Foreskin keratinocyte (primary cell): ENCODE measurements at places on chromosomes 13 and 19. TPM values are rescaled to one million over a fixed set of nuclear protein-coding genes. Genes with fewer than 3 reads are reported as not detected.

MTRF1 gene
- 11.1 and 11.5 TPM in 2 replicates for total RNA-seq

EFNA2 gene
- total RNA-seq = not detected in 2 replicates

KLK15 gene
- total RNA-seq = not detected in 2 replicates

IZUMO2 gene
- total RNA-seq = not detected in 2 replicates

SMIM7 gene
- 58.2 and 61.8 TPM in 2 replicates for total RNA-seq

MCEMP1 gene
- not detected in 2 replicates for total RNA-seq

CTXN1 gene
- 1.5 and 1.7 TPM in 2 replicates for total RNA-seq

GTPBP3 gene
- 14.9 and 18.7 TPM in 2 replicates for total RNA-seq

INSL3 gene
- total RNA-seq = 0.14 and 0.51 TPM in 2 replicates

ZNF93 gene
- total RNA-seq = 7.2 and 9.0 TPM in 2 replicates

GSX1 gene
- total RNA-seq = not detected in 2 replicates

CSNK1A1L gene
- total RNA-seq = not detected in 2 replicates

PRTN3 gene
- not detected in 2 replicates for total RNA-seq

PCSK4 gene
- total RNA-seq = 0.78 and 0.92 TPM in 2 replicates
